ENCODE measurements at places on chromosomes 13 and 19.

DNA sequence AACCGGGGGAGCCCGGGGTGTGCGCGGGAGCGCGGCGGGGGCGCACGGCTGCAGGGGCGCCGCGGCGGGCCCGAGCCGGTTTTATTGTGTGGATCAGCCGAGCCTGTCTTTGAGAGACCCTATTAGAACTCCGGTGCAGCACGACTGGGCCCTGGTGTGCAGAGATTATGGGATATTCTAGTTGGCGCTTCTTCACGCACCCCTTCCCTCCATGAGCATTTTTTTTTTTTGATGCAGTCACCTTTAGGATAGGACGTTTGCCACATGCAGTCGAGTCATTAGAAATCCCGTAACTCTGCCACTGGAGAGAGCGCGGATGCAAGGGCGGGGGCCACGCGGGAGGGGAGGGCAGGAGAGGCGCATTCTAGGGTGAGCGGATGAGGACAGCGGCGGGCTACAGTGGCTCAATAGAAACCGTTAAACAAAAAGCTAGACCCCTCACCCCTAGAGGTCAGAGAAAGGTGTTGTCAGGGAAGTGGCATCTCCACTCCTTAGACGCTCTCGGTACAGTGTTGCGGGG is 3.7 kb downstream of the FGF9 start:
- DNase-seq = no peak

DNA sequence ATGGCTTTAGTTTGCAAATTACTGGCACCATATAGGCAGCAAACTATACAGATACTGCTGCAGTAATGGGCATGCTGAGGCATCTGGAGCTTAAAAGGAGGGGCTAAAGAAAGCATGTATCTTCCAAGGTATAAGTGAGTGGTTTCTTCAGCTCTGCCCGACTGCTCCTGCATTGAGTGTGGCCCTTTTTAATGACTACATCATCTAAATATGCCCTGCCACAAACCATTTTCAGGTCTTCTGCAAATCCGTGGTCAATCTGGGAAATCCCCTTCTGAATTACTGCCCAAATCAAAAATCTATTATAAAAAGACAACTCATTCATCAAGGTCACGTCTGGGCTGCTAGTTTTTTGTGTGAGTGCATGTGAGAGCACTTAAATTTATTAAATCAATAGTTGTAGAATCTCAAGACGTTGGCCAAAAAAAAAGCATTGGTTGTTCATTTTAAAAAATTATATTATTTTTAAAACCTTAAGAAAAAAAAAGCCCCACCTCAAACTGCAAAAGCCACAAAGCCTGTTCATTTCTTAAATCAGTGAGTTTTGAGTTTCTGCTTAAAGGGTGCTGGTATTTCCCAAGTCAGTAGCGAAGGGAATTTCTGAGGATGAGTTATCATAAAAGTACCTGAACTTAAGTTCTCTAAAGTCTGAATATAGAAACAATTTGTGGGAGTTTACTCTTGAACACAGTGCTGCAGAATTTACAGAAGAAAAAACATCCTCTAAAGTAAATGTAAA is 16.3 kb downstream of the LCP1 start:
- DNase-seq = peak; percentile 43

DNA sequence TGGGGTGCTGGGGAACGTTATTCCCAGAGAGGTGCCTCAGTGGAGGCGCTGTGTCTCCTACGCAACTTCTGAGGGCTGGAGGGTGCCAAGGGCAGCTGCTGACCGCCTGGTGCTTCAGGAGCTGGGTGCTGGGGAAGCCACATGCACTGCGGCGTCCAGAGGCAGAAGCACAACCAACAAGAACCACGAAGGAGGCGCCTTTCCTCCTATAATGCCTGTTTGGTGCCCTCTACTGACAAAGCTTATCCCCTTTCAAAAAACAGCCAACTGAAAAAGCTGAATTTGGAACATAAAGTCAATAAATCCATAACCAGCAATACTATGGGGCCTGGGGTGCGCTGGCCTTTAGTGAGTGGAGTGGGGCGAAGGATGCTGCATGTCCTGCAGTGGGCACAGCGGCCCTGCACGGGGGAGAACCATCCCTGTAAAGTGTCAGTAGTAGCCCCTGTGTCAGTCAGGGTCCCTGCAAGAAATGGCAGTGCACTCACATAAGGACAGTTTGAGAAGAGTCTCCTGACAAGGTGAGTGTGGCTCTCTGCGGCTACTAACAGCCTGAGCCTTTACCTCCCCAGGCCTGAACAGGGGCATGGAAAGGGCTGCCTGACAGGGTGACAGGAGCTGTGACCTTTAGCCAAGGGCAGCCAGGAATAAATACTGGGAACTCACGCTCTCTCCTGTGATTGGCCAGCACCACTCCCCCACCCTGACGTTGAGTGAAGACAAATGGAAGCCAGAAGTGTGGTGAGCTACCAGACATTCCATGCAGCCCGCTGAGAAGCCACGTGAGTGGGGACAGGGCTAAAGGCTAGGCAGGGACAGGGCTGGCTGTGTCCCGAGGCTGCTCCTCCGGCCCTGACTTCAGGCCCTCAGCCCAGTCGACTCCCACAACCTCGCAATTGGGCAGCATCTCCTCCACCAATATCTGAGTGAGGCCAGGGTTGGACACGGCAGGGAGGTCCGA is 4.5 kb upstream of the B3GNT8 start:
- no peak for DNase-seq

DNA sequence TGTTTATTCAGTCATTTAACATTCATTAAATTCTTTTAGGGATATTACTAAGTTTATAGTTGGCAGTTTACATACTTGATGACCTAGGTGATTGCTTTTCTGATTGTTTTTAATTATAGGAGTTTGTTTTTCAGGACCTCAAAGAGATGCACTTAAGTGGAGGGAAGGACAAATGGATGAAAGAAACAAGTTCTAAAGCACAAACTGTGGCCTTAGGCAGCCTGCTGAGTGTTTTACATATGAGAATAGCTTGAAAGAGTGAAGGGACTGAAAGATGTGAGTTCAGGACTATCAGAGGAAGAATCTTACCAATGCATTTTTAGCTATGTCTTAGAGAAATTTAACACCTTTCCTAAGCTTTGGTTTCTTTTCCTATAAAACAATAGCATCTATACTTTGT is 402.6 kb downstream of the KLF12 start:
- no peak for DNase-seq

DNA sequence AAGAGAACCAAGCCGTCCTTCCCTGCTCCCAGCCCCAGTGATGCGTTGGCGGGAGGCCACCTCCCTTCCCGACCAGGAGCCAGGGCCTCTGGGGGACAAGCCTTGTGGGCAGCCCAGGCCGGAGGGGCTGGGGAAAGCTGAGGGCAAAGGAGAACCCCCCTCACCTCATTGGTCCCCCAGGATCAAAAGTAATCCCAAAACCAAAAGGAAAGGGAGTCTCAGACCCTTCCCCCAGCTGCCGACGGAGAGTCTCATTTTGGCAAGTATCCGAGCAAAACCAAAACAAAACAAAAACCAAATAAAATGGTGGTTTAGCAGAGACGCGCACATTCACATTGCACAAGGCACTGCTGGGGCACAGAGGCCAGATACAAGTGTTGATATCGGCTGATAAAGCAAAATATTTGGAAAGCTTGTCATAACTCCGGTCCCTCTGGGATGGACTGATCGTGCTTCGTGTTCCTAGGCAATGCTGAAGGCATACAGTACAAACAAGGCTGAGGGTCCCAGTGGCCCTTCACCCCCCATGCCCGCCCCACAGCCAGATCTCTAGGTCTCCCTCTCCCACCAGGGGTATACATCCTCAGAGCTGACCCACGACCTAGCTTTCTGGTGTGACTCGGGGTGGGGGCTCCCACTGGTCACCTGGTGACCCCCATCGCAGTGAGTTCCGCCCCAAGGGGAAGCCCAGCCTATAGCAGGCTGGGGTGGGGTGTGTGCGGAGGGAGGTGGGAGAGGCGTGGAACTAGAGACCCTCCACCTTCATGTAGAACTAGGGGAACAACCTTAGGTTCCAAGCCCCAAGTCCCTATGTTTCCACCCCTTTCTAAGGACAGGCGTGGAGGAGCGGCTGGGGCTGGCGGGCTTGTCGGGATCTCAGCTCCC is 2.1 kb downstream of the CEBPA start:
- DNase-seq = no peak

GRCh38 chr13:27264181-27264580 is 6.4 kb upstream of the RASL11A start:
- peak; percentile 60 for DNase-seq

GRCh38 chr19:15166700-15167099 is 34.1 kb downstream of the NOTCH3 start:
- no peak for DNase-seq

DNA sequence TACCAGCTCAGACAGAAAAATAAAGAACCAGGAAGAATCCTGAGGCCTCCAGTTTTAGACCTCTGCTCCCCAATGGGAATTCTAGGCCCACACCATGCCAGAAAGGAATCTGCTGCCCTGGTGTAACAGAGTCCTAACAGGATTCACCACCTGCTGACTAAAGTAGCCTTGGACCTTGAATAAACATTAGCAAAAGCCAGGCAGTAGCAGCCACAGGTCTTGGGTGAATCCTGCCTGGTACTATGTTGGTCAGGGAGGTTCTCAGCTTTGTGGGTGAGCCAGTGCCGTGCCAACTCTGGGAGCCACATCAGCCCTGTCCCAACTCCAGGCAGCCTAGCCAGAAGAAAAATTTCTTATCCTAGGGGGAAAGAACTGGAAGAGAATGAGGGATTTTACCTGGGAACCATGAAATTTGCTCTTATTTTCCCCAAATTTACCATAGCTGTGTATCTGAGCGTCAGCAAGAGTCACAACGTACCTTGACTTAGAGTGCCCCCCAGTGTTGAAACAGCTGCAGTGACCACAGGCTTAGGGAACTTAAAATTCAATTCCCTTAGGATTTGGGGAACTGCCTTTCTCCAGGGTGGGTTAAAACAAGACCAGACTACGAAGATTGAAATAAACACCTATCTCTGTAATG is 1895.6 kb upstream of the PRR20A start:
- DNase-seq = no peak

- DNase-seq = no peak
Observed at GRCh38 chr13:44853641-44854040, 135.6 kb downstream of the NUFIP1 start.

DNA sequence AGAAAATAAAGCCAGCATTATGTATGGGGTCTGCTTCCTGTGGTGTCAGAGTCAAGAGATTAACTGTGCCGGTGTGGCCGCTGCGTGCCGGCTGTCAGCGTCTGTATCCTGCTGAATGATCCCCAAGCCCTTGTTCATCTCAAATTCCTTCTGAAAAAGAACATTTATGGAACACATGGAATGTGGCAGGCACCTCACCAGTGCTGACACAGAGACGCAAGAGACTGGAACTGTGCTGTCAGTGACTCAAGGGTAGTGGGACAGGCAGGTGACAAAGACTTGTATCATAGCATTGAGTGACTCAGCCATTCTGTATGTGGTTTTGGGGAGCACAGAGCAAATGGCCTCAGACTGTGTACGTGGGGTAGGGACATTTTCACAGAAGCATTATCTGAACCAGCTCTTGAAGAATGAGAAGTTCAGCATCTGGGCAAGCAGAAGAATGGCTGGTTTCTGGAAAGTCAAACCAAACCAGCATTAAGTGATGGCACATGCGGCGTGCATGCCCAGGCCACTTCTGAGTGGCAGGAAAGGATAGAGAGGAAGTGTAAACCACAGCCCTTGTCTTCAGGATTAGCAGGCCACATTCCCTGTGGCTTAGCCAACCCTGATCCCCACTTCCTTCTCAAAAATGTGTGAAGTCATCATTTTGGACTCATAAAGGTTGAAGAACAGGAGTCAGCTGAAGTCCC is 54.0 kb upstream of the IRS2 start:
- peak; percentile 60 for DNase-seq

DNA sequence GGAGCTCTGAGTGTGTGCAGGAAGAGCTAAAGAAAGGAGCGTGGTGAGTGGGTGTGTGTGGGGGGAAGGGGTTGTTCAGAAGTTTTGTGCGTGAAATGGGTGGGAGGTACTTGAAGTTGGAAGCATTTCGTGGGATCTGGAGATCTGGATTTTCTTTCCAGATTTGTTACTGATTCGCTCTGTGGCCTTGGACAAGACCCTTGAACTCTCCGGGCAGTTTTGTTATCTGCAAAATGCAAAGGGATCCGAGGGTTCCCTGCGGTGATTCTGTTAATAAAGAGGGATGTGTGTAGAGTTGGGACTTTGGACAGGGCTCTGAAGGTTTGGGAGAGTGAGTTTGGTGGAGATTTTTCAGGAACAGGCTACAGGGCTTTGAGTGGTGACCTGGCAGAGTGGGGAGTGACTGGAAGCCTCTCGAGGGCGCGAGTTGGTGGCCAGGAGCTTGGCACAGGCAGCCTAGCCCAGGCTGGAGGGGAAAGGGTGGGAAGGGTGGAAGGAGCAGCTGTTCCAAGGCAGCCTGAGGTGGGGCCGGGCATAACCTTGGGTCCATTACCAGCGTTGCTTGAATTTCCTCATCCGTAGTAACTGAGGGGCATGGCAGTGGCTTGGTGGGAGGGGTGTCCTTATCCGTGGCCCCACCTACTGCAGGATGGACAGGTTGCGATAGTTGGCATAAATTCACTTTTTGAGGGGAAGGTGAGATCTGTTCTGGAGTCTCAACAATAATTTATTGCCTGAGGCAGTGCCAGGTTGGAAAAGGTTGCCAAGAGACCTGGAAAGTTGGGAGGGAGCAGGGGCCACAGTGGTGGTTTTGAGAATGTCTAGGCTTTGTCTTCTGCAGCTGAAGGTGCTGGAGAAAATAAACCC is 2.1 kb downstream of the ACTN4 start:
- no peak for DNase-seq

GRCh38 chr19:37654118-37654517 is 1.1 kb downstream of the ZFP30 start:
- DNase-seq = no peak

GRCh38 chr13:30486230-30487074 is 20.7 kb upstream of the HMGB1 start:
- no peak for DNase-seq

GRCh38 chr13:80010846-80011245 is 330.1 kb downstream of the SPRY2 start:
- DNase-seq = no peak

DNA sequence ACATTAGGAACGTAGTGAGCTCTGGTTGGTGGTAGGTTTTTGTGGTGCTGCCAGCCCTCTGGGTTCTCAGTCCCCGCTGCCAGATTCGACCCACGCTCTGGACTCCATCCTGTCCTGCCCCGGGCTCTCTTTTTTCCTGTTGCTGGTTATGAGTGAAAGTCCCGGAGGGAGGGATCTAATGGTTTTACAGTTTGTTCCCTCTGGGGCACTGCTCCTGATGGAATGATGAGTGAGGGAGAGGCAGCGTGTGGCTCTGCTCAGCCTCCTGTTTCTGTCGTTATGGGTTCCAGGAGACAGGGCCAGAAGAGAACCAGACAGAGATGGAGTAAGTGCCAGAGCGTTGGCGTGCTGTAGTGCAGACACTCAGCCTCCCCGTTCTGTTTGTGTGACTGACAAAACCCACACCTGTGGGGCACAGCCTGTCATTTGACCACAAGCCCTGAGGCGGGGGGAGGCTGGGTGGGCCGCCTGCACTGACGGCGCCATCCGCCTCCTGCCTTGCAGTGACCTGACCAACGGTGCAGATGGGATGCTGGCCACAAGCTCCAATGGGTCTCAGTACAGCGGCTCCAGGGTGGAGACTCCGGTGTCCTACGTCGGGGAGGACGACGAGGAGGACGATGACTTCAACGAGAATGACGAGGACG is 18.3 kb downstream of the ATP4B start:
- no peak for DNase-seq

GRCh38 chr13:57583529-57583928 is 48.0 kb upstream of the PCDH17 start:
- no peak for DNase-seq

GRCh38 chr13:73242515-73243015 is 183.8 kb downstream of the KLF5 start:
- DNase-seq = no peak
